ENCODE measurements at places on chromosomes 5 and 9. TPM values are rescaled to one million over a fixed set of nuclear protein-coding genes. Genes with fewer than 3 reads are reported as not detected.
A peak's percentile ranks its signal among the peaks of the same experiment; 100 is the strongest.

- DNase-seq, result peak; percentile 49
These were observed 664 bp upstream of the ARSB start for GRCh38 chr5:78985725-78986223.

DNA sequence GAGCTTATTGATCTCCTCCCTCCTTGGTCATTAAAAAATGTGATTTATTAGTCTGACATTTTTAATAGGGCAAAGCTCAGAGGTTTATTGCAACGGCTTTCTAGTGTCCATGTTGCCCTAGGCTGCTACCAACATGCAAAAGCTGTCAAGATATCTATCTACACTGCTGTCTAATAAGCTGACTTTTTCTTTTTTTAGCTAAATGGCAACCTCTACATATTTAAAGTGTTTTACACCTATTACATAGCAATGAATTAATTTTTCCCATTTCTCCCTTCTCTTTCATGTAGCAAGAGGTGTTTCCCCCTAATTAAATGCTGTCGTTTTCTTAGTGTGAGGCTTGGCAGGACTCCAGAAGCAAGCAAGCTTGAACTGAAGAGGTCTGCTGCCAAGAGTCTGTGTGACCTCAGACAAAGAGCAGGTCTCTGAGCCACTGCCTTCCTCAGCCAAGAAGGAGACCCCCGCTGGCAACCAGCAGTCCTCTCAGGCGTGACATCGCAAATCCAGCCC lies 79.4 kb downstream of the GAS1 start:
- DNase-seq, result no peak

- no peak for DNase-seq
These were observed 100.4 kb downstream of the RALGPS1 start for GRCh38 chr9:127014910-127015540.

Gene CATSPER3
- 0.68 TPM for total RNA-seq

DNA sequence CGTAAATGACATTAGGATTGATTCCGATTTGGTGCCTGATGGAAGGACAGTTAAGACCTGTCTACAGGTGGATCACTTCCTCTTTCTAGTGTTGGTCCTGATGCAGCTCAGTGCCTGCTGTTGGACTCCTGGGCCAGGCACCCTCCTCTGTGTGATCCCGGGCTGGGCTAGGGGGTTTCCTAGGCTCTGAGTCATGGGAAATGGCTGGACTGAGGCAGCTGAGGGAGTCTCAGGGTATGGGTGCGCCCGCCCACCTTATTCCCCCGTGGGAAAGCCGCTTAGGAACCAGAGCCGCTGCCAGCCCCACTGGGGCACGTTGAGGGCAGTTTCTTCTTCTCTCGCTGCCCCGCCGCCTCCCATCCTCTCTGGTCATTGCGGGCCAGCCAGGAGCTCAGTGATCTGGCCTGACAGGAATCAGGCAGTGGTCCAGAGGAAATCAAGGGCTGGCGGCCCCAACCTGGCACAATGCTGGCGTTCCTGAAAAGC lies 12.9 kb downstream of the TCF7 start:
- no peak for DNase-seq

- DNase-seq, result no peak
These were observed 1.2 kb upstream of the TAL2 start for GRCh38 chr9:105661011-105661410.

GRCh38 chr5:37837414-37838032 lies 2.3 kb downstream of the GDNF start:
- peak; percentile 73 for DNase-seq

Gene PCDHGA2
- total RNA-seq, result 2.7 TPM

- no peak for DNase-seq
These were observed 482 bp upstream of the TDRD7 start for GRCh38 chr9:97411440-97411788.

GRCh38 chr5:34496701-34497469 lies 159.2 kb upstream of the RAI14 start:
- DNase-seq, result no peak

GRCh38 chr5:5198815-5199214 lies 58.7 kb downstream of the ADAMTS16 start:
- no peak for DNase-seq

DNA sequence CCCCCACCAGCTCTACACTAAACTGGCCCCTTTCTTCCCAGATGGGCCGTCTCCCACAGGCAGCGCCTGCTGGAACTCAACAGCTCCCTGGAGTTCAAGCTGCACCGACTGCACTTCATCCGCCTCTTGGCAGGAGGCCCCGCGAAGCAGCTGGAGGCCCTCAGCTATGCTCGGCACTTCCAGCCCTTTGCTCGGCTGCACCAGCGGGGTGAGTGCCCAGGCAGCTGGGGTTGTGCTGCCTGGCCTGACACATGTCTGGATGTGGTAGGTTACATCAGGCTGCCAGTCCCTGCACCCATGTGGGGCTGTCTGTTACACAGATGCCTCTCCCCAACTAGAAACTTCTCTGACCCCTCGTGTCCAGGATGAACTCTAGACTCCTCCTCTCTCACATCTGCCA lies 9.8 kb downstream of the NHP2 start:
- no peak for DNase-seq

Gene GGTA1
- total RNA-seq, result 14.0 TPM

DNA sequence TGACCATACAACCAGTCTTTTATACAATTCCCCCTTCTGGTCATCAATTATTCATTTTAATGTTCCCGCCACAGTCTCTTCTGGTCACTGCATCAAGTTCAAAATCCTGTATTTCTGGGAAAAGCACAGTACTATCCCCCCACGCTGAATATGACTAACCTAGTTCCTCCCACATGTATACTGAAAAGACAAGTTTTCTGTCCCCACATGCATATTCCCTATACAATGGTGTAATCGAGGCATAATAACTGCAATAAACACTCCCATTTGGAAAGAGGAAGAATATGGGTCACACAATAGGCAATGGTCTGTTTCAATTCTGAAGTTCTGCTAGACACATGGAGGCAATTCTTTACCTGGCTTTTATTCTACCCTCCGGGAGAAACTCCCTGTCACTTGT lies 344.9 kb downstream of the EFNA5 start:
- no peak for DNase-seq

Gene TXNDC8
- total RNA-seq, result not detected

DNA sequence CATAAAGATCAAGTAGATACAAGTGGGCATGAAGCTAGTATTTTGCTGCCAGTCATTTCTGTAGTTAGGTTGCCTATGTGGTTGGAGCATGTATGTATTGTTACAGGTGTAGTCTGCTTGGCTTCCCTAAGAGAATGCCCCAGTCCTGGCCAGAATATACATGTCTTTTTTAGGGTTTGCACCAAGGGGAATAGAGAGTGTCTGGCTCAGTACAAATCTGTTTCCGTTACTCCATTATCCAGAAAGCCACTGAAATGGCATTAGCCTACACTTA lies 23.2 kb downstream of the TGFBR1 start:
- no peak for DNase-seq

Gene ADAMTSL1
- total RNA-seq, result 3.7 TPM

DNA sequence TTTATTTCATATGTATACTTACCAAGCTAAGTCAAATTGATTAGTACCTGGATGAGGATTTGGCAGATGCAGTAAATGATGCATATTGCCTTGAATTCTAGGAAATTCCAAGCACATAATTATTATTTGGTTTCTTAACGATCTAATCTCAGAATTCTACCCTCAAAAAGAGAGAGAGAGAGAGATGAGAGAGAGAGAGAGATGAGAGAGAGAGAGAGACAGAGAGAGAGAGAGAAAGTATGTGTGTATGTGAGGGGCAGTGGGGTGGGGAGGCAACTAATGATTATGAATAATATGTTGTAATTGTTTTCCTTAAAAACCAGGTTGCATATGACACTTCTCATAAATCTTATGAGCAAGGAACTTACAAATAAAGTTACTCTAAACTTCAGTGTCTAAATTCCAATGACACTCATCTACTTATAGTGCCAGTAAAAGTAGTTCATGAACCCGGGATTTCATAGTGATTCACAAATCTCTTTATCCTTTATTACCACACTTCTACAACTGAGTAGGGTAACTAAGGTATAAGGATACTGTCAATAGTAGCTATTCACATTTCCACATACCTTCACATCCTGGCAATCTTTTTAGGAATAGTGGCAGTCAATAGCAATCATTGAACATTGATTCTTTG lies 60.5 kb upstream of the EDIL3 start:
- no peak for DNase-seq

DNA sequence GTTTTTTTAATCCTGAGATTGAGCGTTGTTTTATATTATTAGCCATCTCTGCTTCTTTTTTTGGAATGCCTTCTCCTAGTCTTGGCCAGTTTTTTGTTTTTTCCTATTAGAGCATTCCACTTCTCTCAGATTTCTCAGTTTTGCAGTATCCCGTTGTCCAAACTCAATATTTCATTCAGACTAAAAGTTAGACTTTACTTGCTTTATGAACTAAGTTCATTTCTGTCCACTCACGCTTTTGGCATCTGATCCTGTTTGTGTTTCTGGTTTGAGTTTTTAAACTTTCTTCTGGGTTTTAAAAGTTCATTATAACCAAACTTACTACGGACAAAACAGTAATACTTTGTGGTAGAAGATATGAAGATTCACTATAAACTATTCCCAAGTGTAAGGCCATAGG lies 288.3 kb upstream of the MPDZ start:
- DNase-seq, result no peak

- no peak for DNase-seq
These were observed 176.1 kb downstream of the PAM start for GRCh38 chr5:102931085-102931725.

DNA sequence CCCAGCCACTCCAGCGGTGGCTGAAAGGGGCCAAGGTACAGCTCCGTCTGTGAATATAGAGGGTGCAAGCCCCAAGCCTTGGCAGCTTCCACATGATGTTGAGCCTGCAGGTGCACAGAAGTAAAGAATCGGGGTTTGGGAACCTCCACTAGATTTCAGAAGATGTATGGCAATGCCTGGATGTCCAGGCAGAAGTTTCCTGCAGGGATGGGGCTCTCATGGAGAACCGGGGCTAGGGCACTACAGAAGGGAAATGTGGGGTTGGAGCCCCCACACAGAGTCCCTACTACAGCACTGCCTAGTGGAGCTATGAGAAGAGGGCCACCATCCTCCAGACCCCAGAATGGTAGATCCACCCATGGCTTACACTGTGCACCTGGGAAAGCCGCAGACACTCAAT lies 23.2 kb downstream of the CCDC125 start:
- DNase-seq, result no peak

All from lower lobe of right lung (tissue), 2 donors.